ENCODE measurements at places on chromosomes 2 and 18. TPM values are rescaled to one million over a fixed set of nuclear protein-coding genes. Genes with fewer than 3 reads are reported as not detected.

DNA sequence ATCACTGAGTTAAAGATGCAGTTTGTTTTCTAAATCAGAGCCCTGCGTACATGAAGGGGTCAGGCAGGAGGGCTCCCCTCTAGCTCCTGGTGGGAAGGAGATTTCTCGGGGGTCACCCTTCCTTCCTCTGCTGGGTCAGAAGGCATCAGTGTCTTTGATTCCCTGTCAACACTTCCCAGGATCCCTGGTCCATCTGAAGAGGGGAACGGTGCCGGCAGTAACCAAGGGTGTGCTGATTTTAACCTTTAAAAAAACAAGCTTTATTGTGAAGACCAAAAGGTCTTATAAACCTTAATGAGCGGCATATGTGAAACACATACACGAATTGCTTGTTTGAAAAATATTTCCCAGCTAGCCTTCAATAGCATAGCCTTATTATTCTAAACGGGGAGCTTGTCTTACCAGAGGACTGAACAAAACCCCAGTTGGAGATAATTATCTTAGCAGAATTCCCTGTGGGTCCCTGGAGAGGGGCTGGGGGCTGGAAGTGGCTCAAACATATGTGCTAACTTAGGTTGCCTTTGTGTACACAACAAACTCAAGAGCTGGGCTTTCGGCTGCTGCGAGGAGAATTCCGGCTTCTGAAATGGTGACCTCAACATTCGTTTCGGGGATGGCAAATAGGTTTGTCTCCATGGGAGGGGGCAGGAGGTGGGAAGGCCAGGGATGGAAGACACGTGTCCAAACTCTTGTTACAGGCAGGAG is 114.9 kb upstream of the MYCN start:
- DNase-seq: no peak

DNA sequence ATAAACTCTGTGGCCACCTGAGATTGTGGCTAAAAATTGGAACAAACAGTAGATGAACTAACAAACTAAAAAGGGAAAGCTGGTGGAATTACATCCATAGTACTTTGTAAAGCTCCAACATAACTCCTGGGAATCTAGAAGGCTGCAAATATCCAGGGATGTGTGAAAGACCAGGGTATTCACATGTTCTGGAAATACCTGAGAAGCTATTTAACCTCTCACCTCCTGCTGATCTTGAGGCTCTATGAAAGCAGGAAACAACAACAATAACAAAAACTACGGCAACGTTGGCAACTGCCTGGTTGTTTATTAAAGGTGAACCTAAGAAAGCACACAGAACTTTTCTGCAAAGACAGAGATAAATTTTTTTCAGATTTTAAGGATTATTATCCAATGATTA is 171.3 kb downstream of the CCDC178 start:
- no peak for DNase-seq

- DNase-seq: no peak
Observed at GRCh38 chr2:229855116-229855515, 66.7 kb downstream of the TRIP12 start.

DNA sequence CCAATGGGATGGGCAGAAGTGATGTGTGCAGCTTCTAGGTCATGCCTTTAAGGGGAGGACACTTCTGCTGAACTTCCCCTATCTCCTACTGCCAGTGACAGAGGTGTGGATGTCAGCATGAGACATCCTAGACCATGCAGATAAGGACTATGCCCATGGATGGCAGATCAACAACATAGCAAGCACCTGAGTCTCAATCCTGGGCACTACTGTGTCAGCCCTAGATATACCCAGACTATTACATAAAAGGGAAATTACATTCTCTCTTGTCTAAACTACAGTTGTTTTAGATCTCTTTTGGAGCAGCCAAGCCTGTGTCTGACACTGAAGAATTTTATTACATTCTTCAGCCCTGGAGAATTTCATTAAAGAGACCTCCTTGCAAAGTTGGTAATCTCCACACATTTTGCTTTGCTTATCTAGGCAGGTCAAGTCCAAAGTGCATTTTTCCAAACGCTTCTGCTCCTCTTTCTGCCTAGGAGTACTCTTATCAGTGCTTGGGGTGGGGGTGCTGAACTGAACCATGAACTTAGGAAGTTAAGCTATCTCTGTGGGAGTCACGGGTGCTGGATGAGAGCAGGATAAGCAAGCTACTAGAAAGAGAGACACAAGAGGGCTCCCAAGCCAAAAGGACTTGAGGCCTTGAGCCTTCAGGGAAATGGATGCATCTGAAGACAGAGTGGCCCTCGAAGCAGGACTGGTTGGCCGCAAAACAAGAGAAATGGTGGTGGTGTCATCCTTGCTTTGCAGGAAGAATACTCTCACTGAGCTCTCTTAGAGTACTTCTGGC is 95.2 kb upstream of the SPRED2 start:
- no peak for DNase-seq

DNA sequence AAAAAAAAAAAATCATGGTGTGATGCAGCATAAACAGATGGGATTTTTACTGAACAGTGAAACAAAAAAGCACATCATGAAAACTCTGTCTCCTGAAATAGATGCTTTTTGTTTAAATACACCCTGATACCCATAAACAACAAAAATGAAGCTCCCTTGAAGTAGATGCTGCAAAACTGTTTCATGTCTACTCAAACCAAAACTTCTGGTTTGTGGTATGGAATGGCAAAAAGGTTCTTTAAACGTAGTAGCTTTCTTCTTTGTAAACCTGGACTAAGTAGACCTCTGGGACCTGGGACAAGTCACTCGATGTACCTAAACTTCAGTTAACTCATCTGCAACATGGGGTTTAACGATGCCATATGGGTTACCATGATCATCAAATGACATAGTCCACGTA is 64.4 kb upstream of the RAPH1 start:
- peak; percentile 3 for DNase-seq

DNA sequence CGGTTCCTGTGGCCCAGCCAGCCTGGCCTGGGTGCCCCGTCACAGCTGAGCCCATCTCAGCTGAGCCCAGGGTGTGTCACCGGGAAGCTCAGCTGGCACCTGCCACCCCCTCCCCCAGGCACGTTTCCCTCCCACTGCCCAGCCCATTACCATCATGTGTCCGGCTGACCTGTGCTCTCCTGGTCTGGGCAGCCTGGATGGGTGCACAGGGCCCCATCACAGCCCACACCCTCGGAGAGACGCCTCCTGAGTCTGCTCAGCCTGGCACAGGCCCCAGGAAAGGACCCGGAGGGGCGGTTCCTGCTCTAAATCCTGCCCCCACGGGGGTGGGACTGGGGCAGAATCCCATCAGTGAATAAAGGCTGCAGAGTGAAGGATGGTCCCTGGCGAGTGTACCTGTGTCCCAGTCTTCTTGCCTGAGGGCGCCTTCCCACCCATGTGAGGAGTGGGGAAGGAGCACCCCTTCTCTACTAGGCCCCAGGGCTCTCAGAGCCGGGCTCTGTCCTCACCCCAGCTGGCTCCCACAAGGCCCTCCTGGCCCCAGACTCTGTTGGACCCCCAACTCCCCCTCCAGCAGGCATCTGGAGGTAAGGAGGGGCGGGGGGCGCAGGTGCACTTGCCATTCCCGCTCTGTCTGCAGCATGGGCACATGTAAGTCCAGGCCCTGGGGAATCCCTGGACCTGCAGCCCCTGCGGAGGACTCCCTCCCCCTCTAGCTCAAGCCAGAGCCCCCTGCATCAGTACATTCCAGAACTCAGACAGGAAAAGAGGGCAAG is 21.2 kb downstream of the GPC1 start:
- DNase-seq: no peak

DNA sequence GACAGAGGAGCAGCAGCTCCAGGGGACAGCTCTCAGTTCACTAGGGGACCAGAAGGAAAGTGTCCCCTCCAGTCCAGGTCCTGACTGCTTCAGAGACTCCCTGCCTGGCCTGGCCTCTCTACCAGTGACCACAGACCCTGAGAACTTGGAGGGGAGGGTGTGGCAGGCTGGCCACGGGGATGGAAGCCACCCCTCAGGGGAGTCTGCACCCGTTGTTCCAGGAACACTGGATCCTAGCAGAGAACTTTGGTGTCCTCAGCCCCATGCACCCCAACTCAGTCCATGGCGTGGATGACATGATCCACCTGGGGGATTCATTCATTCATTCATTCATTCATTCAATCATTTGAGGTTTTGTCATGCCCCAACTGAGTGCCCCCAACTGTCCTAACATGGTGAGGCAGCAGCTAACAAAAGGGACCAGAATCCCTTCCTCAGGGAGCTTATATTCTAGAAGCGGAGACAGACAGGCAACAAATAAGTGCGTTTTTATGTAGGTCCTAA is 31.9 kb downstream of the MYO7B start:
- no peak for DNase-seq

DNA sequence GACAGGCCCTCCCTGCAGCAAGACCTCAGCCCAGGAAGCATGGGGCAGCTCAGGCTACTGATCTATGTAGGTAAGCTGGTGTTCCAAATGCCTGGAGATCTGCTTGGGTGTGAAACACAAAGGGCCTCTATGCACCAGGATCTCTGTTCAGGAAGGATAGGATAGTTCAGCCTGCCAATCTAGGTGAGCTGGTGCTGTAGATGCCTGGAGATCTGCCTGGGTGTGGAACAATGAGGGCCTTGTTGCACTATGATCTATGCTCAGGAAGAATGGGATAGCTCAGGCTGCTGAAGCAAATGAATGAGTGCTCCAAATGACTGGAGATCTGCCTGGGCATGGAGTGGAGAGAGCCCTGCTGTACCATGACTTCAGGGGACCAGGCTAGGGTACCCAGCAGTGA is 48.9 kb upstream of the MYL1 start:
- DNase-seq: no peak

DNA sequence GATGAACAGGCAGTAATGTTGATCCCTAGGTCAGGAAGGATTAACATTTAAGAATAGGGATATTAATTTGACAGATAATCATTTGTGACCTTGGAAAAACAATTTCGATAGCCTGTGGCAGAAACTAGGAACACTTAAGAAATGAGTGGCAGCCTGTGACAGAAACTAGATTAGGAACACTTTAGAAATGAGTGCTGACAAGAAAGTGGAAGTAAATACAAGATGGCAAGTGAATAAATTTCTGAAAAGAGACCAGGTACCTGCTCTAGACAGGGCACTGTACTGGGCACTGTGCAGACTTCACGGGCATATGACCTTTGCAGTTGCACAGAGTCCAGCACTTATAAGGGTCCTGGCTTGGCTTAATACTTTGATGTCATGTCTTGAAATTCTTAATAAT is 5.5 kb upstream of the HNRNPA3 start:
- no peak for DNase-seq

GRCh38 chr18:3478262-3478978 is 28.4 kb downstream of the TGIF1 start:
- no peak for DNase-seq

- DNase-seq: no peak
Observed at GRCh38 chr2:182543741-182544525, 117.1 kb upstream of the PDE1A start.

DNA sequence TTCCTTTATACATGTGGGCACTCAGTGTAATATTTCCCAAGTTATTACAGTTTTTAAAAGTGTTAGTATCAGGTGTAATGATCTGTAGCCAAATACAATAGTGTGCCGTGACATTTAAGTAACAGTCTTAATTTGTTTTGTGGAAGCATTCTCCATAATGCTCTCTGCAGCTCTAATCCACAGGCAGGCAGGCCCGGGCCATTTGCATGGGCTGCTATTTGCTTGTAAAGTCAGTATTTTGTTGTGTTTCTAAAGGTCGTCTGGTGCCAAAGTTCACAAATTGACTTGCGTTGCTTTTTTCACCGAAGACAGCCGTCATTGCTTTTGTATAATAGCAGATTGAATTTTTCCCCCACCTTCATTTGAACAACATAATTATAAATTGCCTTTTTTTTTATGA is 153.0 kb downstream of the GBX2 start:
- no peak for DNase-seq

GRCh38 chr2:223328578-223328977 is 273.6 kb downstream of the SCG2 start:
- DNase-seq: no peak

DNA sequence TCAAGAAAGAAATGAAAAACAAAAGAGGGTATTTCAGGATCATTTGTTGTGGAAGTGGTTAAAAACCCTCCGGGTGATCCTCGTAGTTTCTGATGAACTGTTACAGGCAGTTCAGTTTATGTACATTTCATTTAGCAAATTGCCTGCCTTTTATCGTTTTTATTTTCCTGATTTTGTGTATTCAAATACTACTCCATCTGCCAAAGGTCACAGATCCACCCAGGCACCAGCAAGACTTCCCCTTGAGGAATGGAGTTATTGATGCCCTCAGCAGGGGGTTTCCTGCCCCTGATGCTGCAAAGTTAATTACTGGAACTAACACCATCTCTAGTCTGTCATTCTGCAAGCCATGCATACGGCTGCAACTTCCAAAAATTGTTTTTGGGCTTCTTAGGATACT is 641.9 kb downstream of the SLC4A3 start:
- DNase-seq: no peak

DNA sequence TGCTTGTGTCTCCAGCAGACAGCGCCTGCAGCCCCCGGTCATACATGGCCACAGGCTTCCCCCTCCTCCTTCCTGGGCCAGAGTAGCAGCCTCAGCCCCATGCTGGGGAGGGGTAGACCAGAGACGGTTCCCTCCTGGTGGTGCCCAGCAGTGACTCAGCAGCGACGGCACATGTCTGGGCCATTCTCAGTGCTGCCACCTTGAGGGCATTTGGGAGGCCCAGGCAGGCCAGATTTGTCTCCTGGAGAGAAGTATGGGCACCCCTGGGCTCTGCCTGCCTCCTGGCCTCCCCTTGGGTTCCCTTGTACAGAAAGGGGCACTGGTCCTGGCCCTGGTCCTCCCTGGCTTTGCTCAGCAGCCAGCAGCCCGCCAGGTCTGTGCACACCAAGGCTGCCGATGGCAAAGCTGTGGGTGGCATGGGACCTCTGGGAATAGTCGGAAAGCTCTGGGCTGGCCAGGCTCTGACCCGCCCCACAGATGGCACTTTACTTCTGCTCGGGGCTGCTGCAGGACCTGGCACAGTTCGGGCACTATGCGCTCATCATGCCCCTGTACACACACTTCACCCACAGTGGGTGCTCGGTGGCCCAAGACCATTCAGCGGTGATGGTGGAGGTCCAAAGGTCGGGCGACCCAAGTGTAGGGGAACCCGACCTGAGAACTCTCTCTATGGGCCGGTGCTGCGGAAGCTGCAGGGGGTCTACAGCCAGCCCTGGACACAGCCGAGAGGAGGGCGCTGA is 11.4 kb upstream of the ALPI start:
- DNase-seq: peak; percentile 78

- peak; percentile 21 for DNase-seq
Observed at GRCh38 chr2:151237422-151238025, 24.1 kb downstream of the RBM43 start.

DNA sequence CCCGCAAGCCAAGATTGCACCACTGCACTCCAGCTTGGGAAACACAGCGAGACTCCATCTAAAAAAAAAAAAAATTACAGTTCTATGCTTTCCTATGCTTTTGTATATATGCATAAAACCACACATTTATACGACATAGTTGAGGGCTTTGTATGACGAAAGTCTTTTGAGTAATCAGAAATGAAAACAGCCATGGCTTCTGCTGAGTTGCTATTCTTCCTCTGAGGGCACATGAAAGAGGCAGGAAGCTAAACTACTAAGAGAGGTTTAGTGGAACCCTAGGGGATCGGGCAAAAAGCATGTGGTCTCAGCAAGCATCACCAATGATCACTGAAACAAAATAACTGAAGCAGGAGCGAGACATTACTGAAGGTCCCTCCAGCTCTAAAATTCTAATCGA is 99.6 kb downstream of the ZAP70 start:
- DNase-seq: no peak

LYPD6 gene
- not detected for total RNA-seq

REEP1 gene
- total RNA-seq: 0.63 TPM

MOCOS gene
- 1.2 TPM for total RNA-seq

TM4SF20 gene
- not detected for total RNA-seq

POTEC gene
- total RNA-seq: not detected

TDRD15 gene
- total RNA-seq: not detected

HOXD13 gene
- total RNA-seq: not detected

GRB14 gene
- not detected for total RNA-seq

ELOA2 gene
- not detected for total RNA-seq

UPP2 gene
- not detected for total RNA-seq
